Fibroblast of pulmonary artery (primary cell): ENCODE measurements at places on chromosomes 11 and 22.

GRCh38 chr11:73921180-73921579 is 29.6 kb upstream of the DNAJB13 start:
- no peak for DNase-seq

GRCh38 chr11:115743719-115744118 is 239.5 kb upstream of the CADM1 start:
- no peak for DNase-seq

DNA sequence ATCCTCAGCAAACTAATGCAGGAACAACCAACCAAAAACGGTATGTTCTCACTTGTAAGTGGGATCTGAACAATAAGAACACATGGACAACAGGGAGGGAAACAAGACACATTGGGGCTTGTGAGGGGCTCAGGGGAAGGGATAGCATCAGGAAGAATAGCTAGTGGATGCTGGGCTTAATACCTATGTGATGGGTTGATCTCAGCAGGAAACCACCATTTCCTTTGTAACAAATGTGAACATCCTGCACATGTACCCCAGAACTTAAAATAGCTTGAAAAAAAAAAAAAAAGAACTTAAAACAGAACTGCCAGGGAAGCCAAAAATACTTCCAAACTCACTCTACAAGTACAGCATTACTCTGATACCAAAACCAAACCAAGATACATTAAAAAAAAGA is 33.8 kb downstream of the CASP4 start:
- no peak for DNase-seq

DNA sequence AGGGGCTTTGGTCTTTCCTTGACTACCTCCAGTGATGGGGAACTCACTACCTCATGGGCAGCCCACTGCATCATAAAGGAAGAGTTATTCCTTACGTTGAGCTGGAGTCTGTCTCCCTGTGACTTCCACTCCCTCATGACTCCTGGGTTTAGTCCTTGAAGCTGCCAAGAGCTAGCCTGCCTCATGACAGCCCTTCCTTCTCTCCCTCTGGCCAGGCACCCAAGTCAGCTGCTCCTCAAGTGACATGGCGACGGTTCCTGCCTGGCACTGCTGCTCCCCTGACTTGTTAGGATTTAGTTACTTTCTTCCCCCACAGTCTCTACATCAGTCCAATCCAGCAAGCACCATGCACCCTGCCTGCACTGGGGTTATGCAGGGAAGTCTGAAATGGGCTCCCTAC is 196.1 kb upstream of the TBCEL start:
- no peak for DNase-seq

DNA sequence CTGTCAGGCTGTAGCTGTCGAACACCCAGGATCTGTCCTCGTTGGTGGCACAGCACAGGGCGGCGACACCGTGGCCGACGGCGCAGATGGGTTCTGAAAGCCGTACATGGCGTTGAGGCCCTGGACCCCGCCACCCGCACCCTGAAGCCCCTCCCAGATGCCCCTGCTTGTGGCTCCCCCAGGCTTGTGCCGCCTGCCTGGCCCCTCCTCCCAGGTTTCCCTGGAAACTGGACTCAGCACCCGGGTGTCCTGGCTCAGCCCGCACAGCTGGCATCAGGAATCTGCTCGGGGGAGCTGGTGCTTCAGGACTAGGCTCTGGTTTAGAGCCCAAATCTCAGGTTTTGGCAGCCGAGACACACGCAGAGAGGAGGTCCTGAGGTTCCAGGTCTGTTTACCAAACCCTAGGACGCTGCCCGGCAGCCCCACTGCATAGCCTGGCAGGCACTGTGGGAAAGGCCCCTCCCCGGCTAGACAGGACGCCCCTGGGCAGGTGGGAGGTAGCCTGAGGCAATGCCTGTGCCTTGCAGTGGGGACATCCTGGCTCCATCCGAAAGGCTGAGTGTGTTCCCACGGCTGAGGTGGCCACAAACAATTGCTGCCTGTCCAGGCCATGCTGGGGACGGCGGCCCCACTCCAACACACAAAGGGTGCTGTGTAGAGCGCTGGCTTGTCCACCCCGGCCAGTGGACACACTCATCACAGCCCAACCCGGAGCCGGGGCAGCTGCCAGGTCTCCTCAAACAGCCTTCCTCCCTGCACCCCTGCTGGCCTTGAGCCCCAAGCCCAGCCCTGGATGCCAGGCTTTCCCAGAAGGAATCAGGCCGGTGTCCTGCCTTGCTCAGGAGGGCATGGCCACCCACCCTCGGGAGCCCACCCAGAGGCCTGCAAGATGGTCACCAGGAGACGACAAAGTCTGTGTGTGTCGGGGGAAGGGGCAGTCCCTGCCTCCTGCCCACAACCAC is 4.6 kb downstream of the GATD1 start:
- no peak for DNase-seq

DNA sequence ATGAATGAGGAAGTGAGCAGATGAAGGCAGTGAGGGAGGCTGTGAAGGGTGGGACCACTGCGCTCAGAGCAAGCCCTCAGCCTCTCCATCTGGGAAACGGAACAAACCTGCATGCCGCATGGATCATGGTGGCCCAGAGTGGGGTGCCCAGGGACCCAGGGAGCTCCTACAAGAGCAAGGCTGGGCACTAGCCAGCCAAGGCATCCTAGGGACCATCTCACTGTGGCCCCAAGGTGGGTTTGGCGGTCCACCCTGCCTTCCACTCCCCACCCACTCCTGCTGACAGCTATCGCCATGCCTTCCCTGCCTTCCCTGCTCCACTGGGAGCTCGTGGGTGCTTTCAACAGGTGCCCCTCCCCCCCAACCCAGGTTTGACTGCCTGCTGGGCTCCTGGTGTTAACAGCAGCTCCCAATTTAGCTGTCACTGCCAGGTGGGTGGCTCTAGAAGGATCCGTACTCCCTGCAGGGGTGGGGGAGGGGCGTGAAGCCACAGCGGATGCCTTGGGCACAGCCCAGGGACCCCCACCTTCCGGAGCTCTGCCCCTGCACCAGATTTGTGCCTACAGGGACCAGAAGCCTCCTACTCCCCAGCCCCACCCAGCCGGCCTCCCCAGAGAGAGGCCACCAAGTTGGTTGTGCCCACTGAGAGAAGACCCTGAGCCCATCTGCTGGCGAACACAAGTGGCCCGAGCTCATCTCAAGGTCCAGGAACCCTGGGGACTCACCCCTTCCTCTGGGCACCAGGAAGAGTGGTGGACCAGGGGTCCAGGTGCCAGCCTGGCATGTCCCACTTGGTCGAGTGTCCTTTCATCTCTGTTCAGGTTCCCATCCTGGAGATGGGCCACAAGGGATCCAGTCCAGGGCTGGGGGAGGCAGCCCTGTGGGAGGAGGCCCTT is 29.7 kb upstream of the PRODH start:
- DNase-seq = no peak

DNA sequence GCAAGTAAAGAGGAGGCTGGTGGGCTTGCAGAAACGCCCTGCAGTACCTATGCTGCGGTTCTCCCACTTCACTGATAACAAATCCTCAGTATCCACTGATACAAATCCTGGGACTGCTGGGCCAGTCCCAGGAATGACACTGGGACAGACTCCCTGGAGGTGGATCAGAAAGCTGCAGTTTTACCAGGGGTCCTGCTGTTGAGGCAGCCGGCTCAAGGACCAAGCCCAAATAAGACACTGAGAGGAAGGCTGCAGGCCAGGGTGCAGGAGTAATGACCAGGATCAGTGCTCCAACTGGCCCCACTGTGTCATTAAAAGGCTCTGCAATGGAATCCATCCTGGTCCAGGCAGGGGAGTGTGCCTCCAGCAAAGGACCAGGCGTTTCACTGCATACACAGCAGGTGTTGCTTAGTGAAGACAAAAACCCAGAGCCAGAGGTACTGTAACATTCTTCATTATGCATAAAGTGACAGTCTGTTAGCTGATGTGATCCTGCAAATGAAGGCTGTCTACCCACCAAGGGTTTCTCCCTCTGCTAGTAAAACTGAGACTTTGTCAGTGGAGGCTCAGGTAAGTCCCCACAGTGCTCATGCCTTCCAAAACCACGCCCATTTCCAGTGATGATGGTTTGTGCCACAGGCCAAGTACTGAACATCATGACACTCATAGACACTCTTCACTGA is 1.4 kb upstream of the C22orf39 start:
- no peak for DNase-seq

DNA sequence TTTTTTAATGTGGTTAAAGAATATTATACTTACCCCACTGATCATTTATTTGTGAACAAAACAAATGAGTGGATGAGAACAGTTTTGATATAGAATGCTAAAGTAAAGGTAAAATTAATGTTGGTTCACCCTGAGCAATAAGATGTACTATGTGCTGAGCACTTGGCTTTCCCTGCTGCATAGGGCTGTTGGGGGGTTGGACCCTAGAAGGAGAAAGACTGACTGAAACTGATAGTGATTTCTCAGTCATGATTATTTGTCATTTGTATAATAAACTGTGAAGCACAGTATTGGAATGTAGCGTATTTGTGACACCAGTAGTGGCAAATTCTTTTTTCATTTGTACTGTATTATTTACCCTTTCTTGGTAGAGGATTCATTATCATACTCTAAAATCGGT is 63.3 kb downstream of the PRMT3 start:
- DNase-seq = no peak

DNA sequence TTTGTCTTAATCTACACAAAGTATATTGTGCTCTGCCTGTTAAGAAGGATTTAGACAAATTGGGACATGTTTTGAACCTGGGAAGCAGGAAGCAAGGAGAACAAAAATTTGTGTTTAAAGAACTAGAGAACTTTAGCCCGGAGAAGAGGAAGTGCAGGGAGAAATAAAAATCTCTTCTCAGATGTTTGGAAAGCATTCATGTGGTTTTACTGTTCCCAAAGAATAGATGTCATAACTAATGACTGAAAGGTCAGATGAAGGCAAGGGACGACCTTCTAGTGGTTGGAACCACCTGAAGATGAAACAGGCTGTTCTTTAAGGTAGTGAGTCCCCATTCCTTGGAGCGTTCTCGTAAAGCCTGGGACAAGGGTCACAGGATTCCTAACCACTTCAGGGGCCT is 38.3 kb downstream of the IRAG1 start:
- DNase-seq = no peak

- DNase-seq = peak; percentile 27
Measured at GRCh38 chr11:68798221-68798813, 43.4 kb downstream of the CPT1A start.

DNA sequence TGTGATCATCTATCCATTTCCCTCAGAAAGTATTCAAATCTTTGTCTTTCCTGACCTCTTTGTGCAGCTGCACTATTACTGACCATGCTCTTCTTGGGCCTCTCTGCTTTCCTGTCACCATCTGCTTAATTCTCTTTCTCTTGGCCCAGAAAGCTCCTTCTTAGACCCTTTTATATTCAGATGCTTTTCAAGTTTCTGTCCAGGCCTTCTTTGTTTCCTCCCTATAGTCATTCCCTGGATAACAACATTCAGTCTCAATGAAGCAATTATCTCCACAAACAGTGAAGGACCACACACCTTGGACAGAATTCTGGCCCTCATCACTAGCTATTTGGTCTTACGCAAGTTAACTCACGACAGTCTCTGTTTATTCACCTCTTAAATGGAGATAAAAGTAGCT is 89.7 kb downstream of the LARGE2 start:
- DNase-seq = no peak

- peak; percentile 36 for DNase-seq
Measured at GRCh38 chr11:36254713-36255112, 34.5 kb downstream of the COMMD9 start.

GRCh38 chr11:126160345-126161022 is 51.0 kb downstream of the RPUSD4 start:
- DNase-seq = no peak

DNA sequence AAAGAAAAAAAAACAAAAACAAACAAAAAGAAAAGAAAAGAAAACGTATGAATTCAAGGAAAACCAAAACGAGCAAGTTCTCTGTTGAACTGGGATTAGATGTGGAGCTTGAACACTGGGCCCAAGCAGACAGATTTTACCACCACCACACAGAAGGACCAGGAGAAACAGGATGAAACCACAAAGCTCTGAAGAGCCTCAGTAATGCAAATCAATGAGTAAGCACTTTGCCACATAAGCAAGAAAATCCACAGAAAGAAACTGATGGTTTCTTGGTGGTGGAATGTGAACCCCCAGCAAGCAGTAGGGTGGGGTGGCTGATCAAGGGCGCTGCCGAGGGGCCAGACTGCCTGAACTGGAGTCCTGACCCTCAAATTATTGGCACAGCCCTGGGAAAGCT is 50.9 kb upstream of the NFRKB start:
- no peak for DNase-seq

- no peak for DNase-seq
Measured at GRCh38 chr22:36965696-36966095, 52.3 kb downstream of the CSF2RB start.

GRCh38 chr22:38413085-38414008 is 41.7 kb downstream of the KCNJ4 start:
- DNase-seq = no peak

GRCh38 chr22:49329636-49330035 is 498.0 kb downstream of the BRD1 start:
- DNase-seq = no peak

DNA sequence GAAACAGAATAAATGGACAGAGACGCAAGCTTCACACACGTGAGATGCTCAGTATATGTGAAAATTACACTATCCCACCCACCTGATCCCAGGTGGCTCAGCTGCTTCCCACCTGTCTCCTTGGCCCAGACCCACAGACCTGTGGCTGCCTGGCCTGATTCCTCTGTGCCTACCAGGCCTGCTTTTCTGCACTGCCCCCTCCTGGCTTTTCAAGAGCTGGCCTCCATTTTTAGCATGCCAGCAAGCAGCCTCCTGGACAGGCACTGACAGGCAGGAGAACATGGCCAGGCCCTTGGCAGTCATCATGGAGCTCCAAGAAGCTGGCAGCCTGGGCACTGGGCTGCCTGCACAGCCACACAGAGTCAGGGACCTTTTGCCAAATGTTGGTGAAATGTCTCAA is 79.5 kb upstream of the HMGXB4 start:
- no peak for DNase-seq

DNA sequence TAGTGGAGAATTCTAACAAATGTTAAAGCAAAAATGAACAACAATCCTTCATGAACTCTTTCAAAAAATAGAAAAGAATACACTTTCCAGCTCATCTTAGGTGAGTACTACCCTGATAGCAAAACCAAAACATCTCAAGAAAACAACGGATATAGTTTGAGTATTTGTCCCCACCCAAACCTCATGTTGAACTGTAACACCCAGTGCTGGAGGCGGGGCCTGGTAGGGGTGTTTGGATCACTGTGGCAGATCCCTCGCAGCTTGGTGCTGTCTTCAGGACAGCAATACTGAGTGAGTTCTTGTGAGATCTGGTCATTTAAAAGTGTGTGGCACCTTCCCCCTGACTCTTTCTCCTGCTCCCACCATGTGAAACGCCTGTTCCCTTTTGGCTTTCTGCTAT is 27.0 kb downstream of the NCAPD3 start:
- DNase-seq = no peak

DNA sequence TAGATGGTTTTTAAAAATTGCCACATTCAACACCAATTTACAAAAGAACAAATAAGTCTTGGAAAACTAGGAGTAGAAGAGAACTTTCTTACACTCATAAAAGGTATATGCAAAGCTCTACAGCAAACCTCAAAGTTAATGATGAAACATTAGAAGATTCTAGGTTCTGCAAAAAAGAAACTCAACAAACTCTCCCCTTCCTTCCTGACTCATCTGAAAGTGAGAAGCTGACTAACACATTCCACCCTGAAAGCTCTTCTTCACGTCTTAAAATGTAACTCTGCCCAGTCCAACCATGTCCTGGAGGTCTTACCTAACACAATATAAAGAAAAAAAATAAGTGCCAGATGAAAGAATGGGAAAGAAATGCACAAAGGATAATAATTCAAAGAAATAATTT is 218.9 kb upstream of the ISX start:
- DNase-seq = no peak
